ENCODE measurements at places on chromosomes 6 and 20.

- peak; percentile 56 for DNase-seq
Observed at GRCh38 chr6:62285612-62286469, at the start of gene KHDRBS2. TSS of gene KHDRBS2 (minus strand) at chr6:62286225.

DNA sequence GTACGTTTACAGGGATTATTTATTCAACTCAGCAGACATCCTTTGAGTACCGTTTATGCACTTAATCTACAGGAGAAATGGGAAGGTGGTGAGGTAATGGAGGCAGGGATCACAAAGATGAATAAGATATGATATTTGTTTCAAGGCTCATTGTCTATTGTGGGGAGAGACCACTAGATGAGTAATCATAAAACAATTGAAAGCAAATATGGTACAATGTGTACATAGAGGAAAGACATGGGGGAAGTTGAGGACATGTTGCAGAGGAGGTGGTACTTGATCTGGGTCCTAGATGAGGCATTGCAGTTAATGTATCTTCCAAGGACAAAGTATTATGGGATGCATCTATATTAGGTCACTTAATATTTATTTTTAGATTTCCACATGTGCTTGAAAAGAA lies 13.7 kb upstream of the CDC5L start:
- DNase-seq: no peak

DNA sequence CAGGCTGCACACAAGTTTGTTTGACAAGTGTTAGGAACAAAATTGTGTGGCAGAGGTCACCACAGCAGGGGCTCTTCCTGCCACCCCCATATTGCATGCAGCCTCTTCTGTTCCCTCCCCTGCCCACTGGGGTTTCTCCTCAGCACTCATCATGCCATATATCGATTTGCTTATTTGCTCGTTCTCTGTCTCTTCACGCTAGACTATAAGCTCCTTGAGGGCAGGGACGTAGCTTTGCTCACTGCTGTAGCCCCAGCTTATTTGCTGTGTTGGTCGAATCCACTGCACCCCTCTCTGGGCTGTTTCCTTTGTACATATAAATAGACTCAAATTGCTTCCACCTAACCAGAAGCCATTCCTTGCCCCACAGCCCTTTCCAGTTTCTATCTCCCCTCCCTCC lies 19.6 kb downstream of the MAS1 start:
- DNase-seq: no peak

GRCh38 chr20:31505903-31506302 lies 8.3 kb upstream of the HM13 start:
- no peak for DNase-seq

DNA sequence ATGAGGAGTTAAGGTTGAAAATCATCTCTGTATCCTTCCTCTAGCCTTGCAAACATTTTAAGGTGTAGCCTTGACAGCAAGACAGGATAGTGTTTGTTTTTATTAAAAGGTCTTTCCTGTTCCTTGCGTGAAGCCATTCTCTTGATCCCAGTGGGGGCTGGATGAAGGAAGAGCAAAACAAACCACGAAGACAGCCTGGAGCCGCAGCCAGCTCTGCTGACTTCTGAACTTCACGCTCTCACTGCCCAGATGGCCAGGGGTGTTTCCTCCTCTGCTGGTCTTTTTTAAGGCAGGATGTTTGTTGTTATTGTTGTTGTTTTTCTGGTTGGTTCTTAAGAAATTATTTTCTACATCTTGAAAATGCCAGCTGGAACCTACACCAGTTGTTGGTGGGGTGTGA lies 156.4 kb downstream of the MTHFD1L start:
- no peak for DNase-seq

DNA sequence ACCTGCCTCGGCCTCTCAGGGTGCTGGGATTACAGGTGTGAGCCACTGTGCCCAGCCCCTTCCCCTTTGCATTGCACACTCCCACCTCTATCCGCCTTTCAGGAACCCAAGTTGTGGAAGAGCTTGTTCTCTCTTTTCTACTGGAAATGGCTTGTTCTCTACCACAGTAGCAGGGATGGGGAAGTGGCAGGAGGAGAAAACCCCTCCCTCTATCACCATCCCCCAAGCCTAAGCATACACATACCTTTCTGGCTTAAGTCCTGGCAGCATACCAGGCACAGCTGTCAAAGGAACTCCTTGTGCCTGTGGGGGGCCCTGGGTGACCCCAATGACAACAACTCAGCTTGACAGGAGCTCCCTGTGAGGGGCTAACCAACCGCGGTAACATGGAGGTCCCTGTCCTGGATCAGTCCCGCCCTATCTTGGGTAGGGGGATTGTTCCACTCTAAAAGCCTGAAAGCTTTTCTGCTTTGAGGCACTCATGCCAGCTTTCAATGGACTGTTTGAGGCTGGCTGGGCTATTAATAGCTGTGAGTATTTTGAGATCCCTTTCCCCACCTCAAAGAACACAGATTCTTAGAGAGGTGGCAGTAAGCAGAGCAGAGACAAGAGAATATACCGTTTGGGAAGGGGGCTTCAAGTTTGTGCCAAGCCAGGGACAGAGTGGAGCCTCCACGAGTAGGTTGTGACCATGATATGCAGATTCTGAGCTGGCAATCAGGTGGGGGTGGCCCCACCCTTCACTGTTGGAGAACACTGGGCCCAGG lies 2.3 kb downstream of the KLHDC3 start:
- no peak for DNase-seq

GRCh38 chr20:50213531-50214106 lies 23.0 kb downstream of the CEBPB start:
- no peak for DNase-seq

DNA sequence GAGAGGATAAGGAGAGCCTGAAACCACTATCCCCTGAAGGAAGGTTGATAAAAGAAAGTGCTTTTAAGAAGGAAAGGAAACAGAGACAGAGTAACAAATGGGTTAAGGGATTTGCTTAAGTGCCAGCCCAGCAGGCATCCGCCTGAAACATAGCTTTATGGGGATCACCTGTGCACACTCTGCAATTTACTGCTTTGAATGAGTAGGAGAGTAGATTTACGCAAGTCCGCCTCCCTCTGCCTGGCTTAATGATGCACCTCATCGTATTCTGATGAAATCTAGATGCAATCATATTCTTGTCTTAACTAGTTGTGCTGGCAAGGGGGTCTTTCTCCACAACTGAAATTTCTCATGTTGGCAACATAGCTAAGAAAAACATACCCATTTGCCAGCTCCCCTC lies 101.1 kb upstream of the ID4 start:
- no peak for DNase-seq

DNA sequence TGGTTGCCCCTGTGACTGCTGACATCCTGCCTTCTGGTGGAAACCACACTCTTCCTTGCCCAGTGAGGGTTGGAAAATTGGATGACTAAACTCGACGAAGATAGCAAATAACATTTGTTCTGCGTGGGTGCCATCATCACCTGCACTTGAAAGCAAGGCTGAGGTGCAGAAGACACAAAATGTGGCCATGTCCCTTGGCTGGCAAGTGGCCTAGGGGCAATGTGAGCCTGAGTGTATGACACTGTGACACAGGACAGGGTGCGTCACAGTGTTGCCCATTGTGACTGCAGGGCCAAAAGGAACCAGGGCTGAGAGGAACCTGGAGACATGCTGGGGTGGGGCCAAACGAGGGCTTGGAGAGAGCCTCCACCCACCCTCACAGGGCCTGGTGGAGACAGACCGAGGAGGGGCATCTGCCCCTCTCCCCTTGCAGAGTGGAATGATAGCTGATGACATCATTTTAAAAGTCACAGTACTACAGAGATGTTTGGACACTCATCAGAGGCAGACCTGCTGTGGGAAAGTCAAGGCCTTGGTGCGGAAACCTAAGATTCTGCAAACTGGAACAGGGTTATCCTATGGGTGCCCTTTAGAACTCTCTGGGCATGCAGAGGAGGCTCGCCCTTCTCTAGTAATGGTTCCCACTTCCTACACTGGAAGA lies 12.8 kb upstream of the HLA-F start:
- DNase-seq: no peak

- peak; percentile 71 for DNase-seq
Observed at GRCh38 chr6:28880894-28881780, 42.6 kb downstream of the TRIM27 start.

- DNase-seq: no peak
Observed at GRCh38 chr20:59696476-59696875, 92.1 kb downstream of the PHACTR3 start.

DNA sequence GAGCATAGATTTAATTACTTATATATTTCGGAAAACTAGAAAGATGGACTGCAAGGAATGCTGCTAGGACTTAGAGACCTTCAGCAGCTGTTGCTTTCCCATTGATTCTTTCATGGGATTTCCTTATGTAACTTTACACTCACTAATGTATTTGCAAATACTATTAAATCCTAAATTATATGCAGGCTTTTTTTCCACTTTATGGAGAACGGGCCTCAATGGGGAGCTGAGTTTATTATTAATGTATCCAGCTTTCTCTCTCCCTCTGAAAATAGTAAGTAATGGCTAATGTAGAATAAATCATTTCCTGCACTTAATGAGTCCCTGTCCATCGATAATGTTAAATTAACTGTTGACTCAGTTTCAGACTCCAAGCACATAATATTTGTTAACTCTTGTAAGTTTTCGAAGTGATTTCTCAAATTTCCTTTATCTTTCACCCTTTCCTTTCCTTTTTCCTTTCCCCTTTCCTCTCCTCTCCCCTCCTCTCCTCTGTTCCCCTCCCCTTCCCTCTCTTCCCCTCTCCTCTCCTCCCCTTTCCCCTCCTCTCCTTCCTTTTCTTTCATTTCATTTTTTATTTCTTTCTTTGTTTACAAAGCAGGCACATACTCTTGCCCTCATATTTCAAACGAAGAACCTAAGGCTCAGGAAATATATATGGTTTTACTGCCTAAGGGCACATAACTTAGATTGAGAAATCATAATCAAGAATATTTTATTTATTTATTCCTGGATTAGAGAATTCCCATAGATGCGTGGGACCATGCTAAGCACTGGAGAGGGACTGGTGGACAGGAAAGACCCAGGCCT lies 503.6 kb downstream of the MMUT start:
- DNase-seq: no peak

DNA sequence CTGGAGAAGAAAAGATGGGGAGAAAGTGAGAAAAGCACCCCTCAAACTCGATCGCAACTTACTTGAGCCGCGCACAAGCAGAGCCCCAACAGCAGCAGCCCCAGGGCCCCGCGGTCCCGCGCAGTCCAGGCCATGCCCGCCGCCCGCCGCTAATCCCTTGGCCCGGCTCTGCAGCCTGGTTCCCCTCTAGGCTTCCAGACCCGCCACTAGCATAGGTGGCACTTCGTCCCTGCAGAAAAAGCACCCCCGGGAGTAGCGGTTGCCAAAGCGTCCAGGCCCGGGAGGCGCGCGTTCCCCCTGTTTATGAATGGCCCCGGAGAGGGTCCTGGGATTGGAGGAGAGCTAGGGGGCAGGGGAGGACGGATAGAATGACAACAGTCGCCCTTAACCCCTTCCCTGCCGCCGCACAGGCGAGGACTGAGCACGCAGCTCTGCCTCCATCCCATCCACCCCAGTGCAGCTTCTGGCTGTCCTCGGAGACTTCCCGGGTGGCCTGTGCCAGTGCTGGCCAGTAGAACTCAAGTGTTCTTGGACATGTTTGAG lies 19.9 kb downstream of the COL9A1 start:
- no peak for DNase-seq

- DNase-seq: no peak
Observed at GRCh38 chr20:36676701-36677421, 30.9 kb upstream of the SLA2 start.

DNA sequence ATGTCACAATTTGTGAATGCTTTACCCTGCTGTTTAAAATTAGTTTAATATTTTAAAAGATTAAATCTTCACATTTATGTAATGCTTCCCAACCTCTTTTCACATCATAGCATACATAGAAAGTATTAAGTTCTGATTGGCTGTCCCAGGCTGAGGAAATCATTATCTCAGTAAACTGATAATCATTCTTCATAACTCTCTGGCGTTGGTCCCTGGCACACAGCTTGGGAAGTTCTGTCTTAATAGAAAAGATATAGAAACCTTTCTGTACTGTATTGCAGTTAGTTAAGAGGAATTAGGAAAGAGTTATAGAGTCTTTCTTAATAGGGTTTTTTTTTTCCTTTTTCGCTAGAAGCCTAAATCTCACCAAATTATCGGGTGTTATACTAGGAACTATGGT lies 85.4 kb downstream of the CBFA2T2 start:
- no peak for DNase-seq

DNA sequence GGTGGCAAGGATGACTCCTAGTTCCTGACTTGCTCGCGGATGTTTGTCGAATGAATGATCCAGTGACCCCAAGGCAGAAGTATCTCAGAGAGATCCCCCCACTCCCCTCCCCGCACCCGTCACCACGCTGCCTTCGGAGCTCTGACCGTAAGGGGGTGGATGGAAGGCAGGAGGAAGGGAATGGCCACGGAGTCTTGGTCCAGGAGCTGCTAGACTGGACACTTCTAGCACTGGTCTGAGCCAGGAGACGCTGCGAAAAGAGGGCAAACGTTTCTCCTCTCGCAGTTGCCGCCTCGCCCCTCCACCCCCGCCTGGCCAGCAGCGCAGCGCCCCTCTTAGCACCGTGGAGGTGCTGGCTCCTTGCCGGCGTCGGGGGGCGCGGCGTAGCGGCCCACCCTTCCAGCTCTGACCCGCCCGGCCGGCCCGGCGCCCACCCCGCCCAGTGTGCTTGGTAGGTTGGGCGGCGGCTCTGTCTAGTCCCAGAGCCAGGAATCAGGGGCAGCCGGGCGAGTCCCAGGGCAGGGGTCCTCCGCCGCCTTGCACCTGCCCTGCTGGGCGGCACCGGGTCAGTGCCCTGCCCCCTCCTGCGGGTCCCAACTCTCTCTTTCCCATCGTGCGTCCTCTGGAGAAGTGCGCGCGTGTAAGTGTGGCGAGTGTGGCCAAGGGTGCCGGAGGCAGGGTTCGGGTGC lies 2.4 kb upstream of the DBNDD2 start:
- no peak for DNase-seq

DNA sequence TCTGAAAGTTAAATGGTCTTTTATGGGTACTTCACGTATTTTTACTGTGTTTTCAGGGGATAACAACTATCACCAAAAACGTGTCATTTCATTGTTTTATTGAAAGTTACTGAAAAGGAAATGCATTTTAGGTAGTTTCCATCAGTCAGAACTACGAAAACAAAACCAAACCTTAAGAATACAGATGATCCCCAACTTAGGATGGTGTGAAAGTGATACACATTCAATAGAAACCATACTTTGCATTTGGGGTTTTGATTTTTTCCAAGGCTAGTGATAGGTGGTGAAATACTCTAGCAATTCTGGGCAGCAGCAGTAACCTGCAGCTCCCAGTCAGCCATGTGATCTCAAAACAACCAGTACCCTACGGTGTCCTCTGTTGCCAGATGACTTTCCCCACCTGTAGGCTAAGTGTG lies 25.9 kb upstream of the EFHC1 start:
- DNase-seq: no peak

GRCh38 chr20:20712004-20712473 lies 405 bp downstream of the RALGAPA2 start:
- no peak for DNase-seq

DNA sequence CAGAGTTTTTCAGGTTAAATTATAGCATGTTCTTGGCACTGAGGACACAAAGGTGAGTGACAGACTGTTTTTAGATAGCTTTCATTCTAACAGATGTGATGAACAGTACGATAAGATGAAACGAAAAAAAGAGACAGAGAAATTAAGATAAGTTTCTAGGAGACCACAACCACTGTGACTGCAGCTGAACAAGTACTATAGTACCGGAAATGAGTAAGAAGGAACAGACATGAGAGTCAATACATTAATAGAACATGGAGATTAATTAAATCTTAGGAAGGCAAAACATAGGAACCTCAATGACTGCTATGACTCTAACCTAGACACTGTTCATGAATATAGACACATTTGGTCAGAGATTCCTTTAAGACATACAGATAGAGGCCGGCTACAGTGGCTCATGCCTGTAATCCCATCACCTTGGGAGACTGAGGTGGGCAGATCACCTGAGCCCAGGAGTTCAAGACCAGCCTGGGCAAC lies 40.2 kb downstream of the HBS1L start:
- DNase-seq: no peak
